Endothelial cell (in vitro differentiated cells): ENCODE measurements at places on chromosomes 11 and 22. TPM values are rescaled to one million over a fixed set of nuclear protein-coding genes. Genes with fewer than 3 reads are reported as not detected.

Gene OR5B21
- not detected for total RNA-seq

Gene LMO1
- not detected for total RNA-seq

Gene SYT8
- not detected for total RNA-seq

Gene BCO2
- total RNA-seq, result 2.6 TPM

Gene SLC5A12
- total RNA-seq, result 0.21 TPM

Gene TMPRSS13
- 1.8 TPM for total RNA-seq

Gene OR10A2
- not detected for total RNA-seq

Gene OR2D2
- 0.64 TPM for total RNA-seq

Gene NCAM1
- 21.9 TPM for total RNA-seq

Gene CASP5
- total RNA-seq, result not detected

DNA sequence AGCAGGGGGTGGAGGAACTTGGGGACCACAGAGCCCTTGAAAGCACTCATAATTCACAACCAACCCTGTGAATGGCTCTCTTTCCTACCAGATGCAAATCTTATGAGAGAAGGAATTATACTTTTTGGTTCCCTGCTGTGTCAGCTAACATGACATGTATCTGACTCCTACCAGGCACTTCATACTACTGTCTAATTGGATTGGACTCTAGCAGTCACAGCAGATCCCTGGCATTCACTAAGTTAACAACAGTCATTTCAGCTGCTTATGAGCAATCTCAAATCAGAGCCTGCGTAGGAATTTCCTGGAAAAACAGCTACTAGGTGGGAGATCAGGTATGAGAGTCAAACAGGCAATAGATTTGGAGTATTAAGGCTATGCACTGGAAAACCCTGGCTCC lies 11.1 kb upstream of the ENDOD1 start:
- DNase-seq, result no peak

DNA sequence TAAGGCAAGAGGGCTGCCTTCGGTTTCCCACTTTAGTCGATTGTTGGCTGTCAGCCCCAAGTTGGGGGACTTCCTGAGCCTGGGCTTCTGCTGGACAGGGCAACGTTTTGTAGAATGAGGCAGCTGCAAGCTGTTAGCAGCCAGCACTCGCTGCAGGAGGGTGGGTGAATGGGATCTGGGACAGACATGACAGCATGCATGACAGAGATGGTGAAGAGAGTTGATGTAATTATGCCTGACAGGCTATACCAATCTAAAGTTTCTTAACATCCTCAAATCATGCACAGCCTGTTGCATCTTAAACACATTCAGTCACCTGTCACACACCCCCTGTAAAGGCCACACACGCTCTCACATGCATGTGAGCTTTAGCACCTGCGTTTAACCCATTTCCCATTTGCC lies 49.2 kb downstream of the CWC15 start:
- no peak for DNase-seq

GRCh38 chr11:75903276-75903675 lies 88.3 kb downstream of the UVRAG start:
- DNase-seq, result no peak

DNA sequence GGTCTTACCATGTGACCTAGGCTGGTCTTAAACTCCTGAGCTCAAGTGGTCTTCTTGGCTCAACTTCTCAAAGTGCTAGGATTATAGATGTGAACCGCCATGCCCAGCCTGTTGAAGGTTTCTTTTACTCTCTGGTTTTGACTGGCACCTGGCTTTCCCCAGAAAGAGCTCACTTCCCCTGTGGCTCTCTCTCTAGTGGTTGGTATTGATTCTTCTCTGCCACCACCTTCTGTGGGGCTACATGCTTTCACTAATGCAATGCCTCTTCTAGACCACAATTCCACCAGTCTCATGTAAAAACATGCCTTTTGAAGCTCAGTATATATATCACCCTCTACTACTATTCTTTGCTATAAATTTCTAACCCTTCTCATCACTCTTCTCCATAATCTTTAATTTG lies 67.2 kb downstream of the CCDC83 start:
- DNase-seq, result no peak

GRCh38 chr11:120471131-120471530 lies 40.4 kb upstream of the GRIK4 start:
- no peak for DNase-seq

DNA sequence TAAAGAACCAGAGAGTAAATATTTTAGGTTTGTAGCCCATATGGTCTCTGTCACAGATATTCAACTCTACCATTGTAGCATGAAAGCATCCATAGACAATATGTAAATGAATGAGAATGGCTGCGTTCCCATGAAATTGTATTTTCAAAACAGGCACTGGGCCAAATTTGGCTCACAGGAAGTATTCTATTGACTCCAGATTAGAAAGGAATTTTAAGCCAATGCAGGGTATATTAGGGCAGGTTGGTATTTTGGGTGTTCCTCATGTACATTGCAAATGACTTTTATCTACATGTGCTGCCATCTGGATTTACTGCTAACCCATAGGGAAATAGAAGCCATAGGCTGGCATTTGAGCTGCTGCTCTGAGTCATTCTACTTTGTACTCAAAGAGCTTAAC lies 35.1 kb upstream of the PDGFD start:
- no peak for DNase-seq

DNA sequence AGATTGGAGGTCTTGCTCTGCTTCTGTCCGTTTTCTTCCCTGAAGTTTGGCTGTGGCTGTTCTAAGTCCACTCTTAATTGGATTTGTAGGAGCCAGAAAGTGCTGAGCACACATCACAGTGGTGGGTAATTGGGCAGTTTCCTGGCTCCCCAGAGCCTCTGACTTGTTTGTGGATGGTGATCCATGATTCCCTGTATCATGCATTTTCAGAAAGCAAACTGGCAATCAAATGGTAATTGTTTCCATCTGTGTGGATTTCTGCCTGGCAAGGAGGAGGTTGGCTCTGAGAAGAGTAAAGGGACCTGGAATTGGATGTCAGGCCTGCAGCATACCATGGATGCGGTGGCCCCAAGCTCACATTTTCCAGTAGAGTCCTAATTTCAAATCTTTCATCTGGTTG lies 49.5 kb downstream of the PPFIBP2 start:
- DNase-seq, result no peak

GRCh38 chr22:31866918-31867317 lies 77.4 kb upstream of the YWHAH start:
- DNase-seq, result no peak

DNA sequence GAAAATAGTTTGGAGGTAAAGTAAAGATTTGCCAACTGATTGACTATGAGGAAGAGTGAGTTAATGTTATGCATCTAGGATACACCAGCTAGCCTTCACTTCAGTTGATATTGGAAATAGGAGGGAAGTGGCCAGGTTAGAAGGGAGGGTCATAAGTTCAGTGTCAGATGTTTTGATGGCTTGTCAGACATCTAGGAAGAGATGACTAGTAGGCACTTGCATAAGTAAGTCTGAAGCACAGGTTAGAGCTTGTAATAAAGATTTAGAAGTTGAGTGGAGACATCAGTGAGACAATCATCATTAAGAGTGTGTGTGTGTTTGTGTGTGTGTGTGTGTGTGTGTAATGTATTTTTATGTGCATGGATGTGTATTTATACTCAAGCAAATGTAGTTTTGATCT lies 146.1 kb downstream of the OR4C45 start:
- no peak for DNase-seq
